Activated gamma-delta T cell treated with Interleukin-2 at 50 U/mL for 16 hours (primary cell): ENCODE measurements at places on chromosomes 7 and 10.

DNA sequence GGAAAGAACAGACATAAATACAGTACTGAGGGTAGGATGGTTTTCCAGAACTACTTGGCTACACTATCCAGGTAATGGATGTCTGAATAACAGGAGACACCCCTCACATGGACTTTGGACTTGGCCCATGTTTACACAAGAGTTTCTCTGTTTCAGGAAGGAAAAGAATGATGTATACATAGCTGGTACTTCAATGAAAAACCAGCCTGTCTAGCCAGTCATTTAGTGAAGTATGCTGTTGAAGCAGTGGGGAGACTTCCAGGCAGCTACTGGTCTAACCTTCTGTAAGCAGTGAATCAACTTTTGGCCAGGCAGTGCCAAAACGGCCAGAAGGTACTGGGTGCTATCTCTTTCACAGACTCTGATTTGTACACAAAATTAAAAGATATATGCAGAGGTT lies 135.0 kb downstream of the MBL2 start:
- no peak for DNase-seq

DNA sequence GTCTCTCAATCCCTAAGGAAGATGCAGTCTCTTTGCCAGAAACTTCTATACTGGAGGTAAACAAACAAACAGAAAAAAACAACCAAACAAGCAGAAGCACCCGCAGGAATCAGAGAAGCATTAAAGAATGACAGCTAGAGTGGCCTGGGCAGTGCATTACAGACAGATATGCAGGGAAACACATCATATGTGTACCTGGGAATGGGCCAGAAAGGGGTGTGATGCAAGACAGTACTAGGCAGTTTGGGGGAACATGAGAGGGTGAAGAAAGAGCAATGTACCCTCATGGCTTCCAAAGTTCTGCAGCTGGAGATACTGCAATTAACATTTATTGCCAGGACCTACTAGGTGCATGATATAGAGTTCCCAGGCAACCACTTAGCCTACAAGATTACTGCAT lies 177.3 kb downstream of the TMEM178B start:
- DNase-seq: no peak

- DNase-seq: no peak
These were observed 8.2 kb downstream of the EGFR start for GRCh38 chr7:55026867-55027490.

DNA sequence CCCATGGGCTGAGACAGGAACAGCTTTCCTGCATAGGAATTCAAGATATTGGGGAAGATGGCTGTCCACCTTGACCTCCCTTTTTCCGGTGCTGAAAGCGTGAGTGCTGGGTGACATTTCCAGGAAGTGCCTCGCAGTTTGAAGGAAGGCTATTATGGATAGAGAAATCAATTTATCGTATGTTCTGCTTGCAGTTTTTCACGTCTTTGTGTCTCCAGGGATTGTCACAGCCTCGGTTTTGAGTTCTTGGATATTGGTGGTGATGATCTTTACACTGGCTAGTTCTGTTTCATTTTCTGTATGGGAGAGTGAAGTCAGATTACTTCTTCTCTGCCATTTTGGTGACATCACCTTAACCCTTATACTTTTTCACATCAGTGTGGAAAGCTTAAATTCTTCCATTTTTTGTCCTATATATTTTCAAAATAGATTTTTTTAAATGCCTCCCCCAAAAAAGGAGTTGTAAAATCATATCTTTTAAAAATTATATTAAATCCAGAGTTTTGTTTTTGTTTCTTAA lies 102.5 kb upstream of the APBB1IP start:
- no peak for DNase-seq

- DNase-seq: no peak
These were observed 266.1 kb downstream of the MTERF1 start for GRCh38 chr7:91614431-91614830.

DNA sequence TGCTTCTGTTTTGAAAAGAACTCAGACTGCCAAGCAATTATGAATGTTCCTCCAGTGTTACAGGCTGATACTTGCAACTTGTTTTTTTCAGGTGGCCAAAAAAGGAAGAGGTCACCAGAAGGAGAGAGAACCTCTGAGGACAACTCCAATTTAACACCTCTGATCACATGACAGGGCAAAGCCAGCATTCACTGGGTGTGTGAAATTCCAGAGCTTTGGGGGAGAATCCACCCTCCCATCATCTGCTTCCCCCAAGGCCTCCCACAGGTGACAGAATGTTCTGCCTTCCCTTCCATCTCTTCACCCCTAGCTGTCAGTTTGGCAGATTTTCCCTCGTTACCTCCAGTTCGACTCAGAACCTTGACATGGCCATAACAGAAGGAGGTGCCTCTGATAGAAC lies 39.1 kb downstream of the GOT1 start:
- DNase-seq: no peak

DNA sequence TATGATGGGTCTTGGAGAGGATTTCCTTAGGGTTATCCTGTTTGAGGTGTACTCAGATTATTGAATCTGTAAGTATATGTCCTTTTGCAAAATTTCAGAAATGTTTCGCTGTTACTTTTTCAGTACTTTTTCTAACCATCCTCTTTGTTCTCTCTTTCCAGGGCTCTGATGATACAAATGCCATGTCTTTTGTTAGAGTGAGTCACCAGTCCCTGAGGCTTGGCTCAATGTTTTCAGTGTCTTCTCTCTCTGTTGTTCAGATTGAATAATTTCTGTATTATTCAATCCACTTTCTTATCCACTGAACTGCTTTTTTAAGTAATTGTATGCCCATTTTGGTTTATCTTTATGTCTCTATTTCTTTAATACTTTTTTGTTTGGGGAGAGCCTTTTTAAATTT lies 449.4 kb downstream of the TNS3 start:
- DNase-seq: no peak

- no peak for DNase-seq
These were observed 80.4 kb downstream of the EGFR start for GRCh38 chr7:55099066-55099820.

DNA sequence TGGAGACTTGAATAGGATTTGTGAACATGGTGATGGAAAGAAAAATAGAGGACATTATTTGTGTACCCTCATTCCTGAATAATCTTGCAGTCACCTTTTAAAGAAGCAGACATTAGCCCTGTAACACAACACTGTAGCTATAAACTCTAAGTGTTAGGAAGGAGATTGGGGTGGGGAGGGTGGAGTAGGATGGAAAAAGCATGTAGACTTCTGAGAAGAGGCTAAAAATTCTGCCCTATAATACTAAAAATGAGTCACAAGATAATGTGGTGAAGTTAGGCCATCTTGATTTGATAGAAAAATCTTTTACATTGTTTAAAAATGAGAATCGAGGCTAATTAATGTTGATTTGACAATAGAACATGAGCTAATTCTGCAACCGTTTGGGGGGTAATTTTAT lies 128.8 kb downstream of the LCOR start:
- DNase-seq: no peak

GRCh38 chr7:151245360-151246101 lies 3.0 kb downstream of the SMARCD3 start:
- DNase-seq: peak; percentile 71

GRCh38 chr7:42753367-42753766 lies 158.5 kb downstream of the C7orf25 start:
- DNase-seq: no peak

- no peak for DNase-seq
These were observed 115.8 kb upstream of the TCERG1L start for GRCh38 chr10:131427281-131427680.
